ENCODE measurements at places on chromosomes 7 and 10.

- no peak for DNase-seq
Observed at GRCh38 chr7:111090846-111091245, at the start of gene LRRN3. Gene LRRN3, plus strand, starts transcription at chr7:111091127. Its CDS starts 31,646 bp downstream, at chr7:111122773.

- no peak for DNase-seq
Observed at GRCh38 chr7:8549046-8549445, 115.6 kb downstream of the NXPH1 start.

DNA sequence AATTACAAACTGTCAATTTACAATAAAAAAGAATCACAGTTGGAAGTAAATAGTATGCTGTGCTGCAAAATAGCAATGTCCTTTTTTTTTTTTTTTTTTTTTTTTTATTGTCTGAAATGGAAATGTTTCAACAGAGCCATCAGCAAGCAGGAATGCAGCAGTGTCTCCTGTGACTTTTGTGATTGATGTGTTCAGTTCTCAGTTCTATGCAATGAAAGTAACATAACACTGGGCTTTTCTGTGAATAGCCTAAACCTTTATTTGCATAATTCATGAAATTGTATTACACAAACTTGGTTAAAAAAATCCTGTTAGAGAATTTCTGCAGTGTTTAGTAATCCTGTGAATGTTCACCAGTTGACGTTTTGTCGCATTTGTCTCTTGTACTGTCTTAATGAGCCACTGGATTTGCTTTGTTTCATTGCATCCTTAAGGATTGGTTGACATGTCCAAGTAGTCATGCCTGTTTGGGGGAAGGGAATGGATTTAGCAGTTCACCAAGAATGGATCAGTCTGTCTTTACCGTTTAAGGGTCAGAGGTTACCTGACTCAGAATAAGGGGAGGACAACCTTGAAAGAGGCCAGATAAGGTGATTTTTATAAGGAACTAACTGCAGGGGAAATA lies 192.7 kb downstream of the MLLT10 start:
- no peak for DNase-seq

DNA sequence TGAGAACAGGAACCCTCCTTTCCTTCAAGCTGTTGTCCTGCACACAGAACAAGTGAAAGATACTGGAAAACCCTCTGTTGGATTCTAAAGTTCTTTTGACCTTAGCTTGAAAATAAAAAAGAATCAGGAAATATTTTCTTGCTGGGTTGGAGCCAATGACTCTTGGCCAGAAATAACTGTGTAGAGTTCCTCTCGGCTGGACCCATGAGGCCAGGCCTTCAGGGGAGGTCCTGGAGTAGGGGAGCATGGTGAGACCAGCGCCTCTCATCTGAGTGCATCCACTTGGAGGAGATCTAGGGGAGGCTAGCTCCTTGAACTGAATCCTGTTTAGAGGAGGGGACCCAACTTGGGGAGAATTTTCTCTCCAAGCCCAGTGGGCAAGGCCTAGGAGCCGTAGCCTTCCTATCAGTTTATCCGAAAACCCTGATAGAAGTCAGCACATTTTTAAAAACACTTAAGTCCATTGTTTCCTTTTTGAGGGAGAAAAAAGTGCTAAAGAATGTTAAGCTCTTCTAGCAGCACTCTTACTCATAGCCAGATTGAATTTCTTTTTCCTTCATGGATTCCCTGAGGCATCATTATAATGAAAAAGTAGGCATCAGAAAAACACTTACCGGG lies 635.7 kb upstream of the ANKRD30A start:
- no peak for DNase-seq

DNA sequence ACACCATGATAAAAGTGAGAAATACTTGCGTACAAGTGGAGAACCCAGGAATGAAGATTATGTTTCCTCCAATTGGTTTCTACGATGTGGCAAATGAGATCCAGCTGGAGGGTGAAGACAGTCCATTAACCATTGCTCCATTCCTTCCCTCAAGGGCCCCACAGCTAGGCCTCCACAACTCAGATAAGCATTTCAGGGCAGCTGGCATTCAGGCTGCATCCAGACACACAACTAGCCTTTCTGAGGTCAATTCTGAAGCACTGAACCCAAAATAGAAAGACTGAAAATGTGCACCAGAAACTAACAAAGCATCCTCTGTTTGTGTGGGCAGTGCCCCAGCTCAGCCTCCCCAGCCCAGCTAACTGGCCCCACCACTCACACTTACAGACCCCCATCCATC lies 94.8 kb downstream of the GSAP start:
- DNase-seq = no peak

DNA sequence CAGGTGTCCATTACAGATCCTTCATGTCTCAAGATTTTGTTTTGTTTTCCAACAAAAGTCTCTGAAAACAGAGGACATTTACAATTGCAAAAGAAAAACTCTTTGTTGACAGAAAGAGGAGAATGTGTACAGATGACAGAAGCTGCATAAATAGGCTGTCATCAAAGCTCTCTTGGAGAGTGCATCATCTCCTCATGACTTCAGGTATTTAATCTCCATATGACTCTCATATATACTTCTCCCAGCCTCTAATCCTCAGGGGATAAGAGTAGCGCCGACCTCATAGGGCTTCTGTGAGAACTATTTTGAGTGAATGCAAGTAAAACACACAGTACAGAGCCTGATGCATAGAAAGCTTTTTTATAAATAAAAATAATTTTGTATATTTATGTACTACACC lies 48.1 kb upstream of the SEPTIN7 start:
- no peak for DNase-seq

DNA sequence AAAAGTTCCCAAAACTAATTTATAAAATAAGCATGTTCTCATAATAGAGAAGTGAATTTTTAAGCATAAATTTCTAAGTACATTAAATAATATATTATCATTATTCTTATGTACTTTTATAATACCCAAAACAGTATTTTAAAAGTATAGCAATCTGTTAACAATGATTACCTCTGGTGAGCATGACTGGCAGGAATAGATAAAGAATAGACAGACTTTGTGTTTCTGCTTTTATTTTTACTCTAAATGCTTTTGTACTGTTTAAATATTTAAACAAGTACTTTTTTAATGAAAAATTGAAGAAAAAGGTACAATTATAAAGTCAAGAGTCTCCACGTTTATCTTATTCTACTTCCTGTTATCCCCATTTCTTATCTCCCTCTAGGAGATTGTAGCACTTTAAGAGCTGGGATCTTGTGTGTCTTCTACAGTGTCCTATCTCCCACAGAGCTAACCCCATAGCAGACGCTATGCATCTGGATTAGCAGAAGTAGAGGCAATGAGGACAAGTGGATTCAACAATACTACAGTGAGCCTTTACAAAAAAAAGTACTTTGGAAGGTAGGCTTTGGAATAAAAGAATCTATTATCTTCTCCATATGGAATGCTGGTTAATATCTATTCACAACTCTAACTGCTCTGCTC lies 42.9 kb downstream of the IDE start:
- DNase-seq = no peak

DNA sequence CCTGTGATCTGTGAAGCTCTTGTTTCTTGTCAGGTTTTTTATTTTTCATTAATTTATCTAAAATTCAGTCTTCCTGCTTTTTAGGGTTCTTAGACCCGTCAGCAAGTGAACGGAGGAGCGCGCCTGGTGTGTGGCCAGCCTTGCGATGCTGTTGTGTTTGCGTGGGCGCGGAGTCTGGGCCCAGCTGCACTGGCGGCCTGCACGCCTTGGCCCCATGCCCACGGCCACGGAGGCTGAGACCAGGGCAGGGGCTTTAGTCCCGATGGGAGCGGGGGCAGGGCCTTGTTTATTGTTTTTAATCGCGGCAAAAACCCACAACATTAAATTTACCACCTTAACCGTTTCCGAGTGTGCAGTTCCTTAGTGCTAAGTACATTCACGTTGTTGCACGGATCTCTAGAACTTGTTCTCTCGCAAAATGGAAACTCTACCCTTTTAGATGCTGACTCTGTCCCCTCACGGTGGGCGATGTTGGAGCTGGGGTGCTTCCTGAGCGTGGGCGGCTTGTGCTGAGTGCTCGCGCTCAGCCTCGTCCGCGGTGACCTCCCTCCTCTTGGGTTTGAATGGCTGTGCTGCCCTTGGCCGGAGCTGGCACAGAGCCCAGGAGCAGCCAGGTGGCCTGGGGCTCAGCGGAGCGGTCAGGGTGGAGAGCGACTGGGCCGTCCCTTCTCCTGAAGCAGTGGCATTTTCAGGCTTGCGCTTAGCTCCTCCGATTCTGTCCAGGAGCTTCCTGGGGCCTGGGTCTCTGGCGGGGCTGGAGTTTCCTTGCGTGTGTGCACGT lies 69.1 kb downstream of the INPP5A start:
- no peak for DNase-seq

DNA sequence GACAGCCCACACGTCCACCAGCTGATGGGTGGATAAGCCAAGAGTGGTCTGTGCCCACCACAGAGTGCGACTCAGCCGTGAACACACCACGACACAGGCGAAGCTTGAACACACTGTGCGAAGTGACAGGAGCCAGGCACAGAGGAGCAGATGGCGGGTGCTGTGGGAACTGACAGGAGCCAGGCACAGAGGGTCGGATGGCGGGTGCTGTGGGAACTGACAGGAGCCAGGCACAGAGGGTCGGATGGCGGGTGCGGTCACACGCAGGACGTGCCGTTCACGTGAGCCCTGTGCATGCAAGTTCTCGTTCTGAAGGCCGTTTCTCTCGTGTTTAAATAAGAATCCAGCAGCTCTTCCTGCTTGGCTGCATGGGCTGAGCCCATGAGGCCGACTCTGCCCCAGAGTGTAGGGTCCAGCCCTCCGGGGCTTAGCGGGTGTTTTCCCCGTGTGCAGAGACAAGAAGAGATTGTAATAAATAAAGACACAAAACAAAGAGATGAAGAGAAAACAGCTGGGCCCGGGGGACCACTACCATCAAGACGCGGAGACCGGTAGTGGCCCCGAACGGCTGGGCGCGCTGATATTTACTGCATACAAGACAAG lies 5.9 kb upstream of the ADAP1 start:
- DNase-seq = no peak

DNA sequence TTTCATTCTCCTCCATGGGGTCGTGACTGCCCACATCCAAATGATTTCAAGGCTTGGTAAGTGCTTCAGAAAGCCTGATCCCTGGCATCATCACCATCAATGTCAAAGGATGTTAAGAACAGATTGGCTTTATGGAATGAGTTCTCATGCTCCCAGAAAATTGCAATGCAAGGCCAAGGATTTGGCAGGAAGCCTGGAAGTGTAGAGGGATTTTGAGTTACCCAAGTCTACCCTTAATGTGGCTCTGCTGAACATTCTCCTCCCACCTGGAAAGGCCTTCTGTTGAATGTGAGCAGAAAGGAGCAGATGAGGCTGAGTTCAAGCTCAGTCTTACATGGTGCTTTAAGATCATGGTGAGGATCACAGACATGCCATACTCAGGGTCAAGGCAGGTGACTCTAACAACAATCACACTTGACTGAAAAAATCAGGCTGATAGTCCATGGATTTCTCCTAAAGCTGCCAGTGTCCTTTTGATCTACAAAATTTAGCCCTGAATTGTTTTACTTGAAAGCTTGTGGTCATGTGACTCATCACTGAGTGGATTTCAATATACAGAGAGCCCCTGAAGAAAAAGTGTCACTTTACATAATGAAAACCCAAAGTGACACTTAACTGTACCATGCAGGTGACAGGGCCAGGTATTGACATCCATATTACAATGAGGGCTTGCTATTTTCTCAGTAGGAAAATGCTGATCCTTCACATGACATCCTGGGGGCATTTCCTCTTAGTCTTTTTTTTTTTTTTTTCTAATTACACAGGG lies 111.1 kb upstream of the PDLIM1 start:
- DNase-seq = no peak

DNA sequence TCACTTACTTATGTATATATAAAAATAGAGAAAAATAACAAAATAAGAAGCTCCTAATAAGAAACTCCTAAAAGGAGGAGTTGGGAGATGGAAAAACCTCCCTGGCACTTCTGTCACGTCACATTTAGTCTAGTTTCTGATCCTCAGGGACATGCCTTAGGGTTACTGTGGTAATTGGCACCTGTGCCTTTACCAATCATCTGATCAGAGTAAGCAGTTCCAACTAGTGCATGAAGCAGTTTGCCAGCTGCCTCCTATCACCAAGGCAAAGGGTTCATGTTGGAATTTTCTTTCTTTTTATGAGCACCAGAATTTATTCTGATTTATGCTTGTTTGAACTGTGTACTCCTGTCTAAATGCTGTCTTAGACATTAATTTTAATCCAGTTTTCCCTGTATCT lies 49.9 kb downstream of the ARL4A start:
- DNase-seq = no peak

DNA sequence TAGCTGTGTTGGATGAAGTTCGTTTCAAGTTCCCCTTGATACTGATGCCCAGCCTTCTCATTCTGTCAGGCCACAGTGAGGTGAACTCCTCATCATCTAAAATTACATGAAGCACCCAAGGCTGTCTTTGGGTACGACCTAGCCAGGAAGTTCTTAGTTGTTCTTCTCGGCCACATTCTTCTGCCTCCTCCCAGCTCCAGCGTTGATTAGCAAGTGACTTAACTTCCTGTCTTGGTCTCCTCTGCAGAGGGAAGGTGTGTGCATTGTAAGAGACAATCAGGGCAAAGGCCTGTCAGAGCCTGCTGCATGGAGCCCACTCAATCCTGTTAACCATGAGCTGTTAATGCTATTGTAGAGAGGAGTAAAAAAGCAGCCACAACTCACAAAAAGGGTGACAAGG lies 43.2 kb upstream of the CPXM2 start:
- DNase-seq = no peak

Data from stimulated activated CD8-positive, alpha-beta memory T cell treated with anti-CD3 and anti-CD28 coated beads, Interleukin-4, amount 100 ng/mL, for 1 hour (primary cell).